ENCODE measurements at places on chromosomes 3 and 15.

GRCh38 chr3:125281381-125281780 lies 68.8 kb upstream of the SLC12A8 start:
- no peak for DNase-seq

- no peak for DNase-seq
These were observed 487.4 kb downstream of the FGF12 start for GRCh38 chr3:192239956-192240355.

DNA sequence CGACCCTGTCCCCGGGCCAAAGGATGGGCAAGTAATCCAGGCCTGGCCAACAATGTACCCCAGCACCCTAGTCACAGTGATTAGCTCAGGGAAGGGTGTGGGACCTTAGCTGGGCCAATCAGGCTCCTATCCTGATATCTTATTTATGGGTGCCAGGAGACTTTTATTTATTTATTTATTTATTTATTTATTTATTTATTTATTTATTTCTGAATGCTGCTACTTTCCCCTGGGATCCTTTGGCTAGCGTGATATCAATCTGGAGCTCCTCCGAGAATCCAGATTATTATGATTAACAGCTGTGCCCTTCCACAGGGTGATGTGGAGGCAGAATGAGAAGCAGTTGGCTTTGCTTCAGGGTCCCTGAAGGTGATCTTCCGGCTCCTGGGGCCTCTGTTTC lies 32.2 kb upstream of the BHLHE40 start:
- DNase-seq: no peak

GRCh38 chr15:91866371-91866905 lies 12.9 kb downstream of the SLCO3A1 start:
- no peak for DNase-seq

DNA sequence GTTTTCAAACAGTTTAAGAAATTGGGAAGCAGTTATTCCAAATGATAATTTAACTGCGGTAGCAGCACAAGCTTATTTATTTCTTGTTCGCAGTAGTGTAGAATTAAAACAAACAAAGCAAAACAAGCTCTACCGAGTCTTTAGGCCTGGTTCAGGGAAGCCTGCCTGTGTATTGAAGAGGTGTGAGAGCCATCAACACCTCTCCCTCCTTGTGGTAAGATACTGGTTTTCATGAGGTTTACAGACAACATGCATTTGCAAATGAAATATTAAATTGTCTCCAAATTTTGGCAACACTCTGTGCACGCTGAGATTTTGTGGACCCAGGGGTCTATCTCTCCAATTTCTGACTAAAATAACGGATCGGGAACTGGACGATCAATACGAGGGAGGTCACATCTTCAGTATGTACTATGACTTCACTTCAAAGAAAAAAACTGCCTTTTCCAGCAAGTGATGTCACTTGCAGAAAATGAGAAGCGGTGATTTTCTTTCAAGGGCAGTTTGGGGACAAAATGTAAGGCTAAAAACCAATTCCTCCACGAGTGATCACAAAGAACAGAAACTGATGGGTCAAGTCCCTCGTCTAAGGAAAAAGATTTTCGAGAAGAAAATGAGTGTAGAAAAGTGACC lies 721 bp downstream of the ATR start:
- no peak for DNase-seq

- DNase-seq: no peak
These were observed 7.0 kb downstream of the RTP3 start for GRCh38 chr3:46504789-46505188.

GRCh38 chr3:67854663-67855062 lies 200.3 kb upstream of the SUCLG2 start:
- no peak for DNase-seq

GRCh38 chr15:82803793-82804574 lies 1.9 kb downstream of the FSD2 start:
- no peak for DNase-seq

- DNase-seq: no peak
These were observed 17.0 kb downstream of the CELF6 start for GRCh38 chr15:72302955-72303354.

DNA sequence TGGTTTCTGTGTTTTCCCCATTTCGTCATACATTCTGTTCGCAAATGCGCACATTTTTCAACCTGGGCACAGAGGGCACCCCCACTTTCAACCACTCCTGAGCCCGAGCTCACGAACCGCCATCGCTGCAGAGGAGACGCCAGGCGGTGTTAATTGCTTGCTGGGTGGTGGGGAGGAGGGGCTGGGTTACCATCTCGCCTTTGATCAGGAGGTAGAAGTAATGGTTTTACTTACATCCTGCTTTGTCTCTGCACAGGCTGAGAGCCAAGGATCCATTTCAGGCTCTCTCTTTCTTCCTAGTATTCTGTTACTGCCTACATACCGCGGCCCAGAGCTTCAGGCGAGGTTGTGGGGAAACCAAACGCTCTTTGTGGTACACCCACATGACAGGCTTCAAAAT lies 177.3 kb upstream of the WNT5A start:
- DNase-seq: no peak

GRCh38 chr15:31347981-31348803 lies 21.6 kb downstream of the KLF13 start:
- DNase-seq: no peak

DNA sequence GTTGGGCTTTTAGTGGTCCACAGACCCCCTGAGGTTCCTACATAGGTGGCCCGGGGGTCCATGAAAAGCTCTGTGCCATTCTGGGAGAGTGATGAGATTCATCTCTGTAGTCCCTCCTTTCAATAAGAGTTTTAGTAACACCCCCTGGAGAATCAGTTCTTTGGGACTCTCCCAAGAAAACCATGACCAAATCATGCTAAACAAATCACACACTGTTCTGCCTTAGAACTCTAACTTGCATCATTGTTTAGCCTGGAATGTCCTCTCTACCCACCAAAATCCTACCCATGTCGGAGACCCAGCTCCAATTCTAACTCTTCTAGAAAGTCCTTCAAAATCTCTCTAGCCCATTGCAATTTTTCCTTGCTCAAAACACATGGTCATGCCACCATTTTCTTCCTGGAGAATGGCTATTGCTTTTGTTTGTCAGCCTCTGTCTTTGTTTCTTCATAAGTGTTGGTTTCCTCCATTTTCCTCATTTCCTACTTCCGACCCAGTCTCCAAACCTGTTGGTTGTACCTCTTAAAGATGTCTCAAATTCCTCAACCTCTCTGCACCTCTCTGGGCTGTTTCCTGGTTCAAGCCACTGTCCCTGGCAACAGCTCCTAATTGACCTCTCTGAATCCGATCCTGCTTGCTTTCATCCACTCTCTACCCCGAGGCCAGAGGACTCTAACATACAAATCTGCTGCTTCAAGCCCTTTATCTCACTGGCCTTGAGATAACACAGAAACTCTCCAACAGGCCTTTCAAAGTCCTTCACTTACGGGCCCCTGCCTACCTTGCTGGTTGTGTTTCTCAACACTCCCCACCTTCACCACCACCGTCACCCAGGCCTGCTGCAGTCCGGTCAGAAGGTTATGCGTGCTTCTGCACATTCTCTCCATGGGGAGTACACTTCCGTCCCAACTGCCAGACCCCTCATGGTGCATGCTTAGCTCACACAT lies 23.7 kb downstream of the CYP19A1 start:
- DNase-seq: no peak

DNA sequence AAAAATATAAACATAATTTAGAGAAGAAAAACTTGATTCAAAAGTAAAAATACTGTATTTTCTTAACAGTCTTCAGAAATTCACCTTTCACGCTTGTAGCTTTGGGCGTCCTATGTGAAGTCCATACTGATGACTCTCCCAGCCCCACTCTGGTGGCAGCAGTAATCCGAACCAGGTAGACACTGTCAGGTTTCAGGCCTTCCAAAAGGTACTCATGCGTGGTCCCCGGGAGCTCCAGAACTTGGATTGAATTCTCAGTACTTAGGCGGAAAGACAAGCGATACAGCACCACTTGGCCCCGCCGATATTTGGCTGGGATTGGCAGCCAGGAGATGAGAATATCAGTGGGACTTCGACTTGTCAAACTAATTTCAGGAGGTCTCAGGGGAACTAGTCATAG lies 69.7 kb downstream of the PRTG start:
- DNase-seq: no peak

- no peak for DNase-seq
These were observed 14.0 kb downstream of the PLA2G4D start for GRCh38 chr15:42080186-42080918.

DNA sequence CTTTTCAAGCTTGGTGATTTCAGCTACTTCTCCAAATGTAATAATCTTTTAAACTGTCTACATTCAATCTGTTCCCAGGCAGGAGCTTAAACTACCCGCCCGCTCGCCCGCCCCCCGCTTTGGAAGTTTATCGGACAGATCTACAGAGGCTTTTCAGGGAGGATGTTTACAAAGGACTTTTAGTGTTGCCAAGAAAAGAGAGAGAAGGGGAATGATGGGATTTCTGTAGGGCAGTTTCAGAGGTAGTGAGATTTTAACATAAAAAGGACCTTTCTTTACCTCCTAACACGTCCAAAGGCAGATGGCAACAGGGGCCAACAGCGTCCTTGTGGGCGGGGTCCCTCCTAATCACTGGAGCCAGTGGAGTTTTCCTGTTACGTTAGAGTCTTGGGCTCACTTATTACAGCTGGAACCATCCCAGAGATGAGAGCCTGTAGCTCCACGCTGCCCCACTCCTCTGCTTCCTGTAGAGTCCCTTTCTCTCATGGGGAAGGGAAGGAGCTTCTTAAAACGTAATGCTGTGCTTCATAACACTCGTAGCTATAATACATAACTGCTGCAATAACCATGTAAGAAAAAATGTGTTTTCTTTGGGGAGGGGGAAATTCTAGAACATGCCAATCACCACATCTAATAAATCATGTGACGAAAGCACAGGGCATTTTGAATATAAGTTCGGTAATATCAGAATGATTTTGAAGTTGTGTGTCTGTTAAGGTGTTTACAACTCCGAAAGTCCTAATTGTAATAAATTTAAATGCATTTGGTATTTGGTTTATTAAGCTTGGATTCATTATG lies 30.9 kb downstream of the HES1 start:
- DNase-seq: no peak

GRCh38 chr3:63450023-63450422 lies 171.9 kb downstream of the SYNPR start:
- no peak for DNase-seq

GRCh38 chr3:49867400-49867799 lies 2.3 kb downstream of the CAMKV start:
- no peak for DNase-seq

DNA sequence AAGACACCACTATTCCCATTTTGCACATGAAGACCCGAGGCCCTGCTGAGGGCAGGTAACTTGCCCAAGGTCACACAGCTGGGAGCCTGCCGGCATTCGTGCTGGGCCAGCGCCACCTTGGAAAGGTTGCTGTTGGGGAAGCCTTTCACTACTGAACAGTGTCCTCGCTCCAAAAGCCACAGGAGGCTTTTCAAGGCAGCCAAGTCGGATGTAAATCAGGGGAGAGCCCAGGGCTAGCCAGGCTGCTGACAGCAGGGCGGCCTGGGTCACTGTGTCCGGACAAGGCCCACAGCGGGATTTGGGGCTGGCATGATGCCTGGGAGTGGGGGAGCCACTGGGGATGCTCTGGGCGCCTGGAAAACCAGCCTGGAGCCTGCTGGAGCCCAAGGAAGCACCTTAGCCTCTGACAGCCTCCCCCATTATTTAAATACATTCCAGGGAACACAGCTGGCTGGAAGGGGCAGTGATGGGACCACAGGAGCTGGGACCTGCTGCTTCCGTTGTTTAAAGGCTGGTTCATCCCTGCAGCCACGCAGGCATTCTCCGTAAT lies 10.5 kb downstream of the SLC6A6 start:
- no peak for DNase-seq

DNA sequence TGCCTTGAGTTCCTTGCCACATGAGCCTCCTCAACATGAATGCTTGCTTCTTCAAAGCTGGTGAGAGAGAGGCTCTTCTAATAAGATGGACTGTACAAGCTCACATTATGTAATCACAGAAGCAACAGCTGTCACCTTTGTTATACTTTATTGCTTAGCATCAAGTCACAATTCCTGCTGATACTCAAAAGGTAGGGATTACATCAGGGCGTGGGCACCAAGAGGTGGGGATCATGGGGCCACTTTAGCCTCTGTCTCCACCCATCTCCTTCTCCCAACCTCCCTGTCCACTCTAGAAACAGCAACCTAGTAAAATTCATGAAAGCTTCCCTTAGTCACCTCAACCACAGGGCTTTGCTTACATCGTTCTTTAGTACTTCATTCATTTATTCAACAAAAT lies 95.9 kb downstream of the FAM43A start:
- no peak for DNase-seq

All from stimulated activated CD8-positive, alpha-beta memory T cell treated with anti-CD3 and anti-CD28 coated beads, Interleukin-15, amount 100 ng/mL, for 24 hours (primary cell).